ENCODE measurements at places on chromosomes 5 and 9.

DNA sequence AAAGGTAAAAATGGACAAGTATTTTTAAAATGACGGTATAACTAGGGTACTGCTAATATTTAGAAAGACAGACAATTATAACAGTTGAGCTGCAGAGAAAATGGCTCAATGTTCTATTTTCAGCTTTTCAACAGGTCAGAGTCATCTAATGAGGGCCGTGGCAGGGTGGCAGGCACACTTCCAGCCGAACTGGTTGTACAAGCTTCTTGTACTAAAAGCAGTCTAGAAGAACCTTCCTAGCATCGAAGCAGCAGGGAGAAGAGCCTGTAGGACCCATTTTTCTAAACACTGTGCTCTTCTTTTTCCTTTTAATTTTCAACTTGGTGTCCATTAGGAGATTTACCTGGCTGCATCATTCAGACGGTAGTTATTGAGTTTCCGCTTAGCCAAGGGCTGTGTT is 85.6 kb downstream of the SLC28A3 start:
- DNase-seq: no peak

DNA sequence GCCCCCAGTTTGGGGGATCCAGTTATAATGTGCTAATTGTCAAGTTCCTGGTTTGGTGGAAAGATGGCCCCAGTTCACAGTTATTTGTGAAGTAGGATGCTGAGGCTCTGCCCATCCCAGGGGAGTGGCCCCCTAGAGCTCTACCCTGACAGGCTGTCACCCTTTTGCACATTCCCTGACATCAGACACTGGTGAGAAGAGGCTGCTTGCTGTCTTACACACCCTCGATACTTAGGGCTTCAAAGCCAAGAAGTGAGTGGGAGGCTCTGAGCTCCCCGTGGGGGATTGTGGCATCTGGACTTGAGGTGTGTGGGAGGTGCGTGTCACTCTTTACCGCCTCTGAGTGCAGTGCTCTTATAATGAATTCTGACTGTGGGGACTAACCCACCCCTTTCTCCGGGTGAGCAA is 168.5 kb downstream of the DOCK2 start:
- DNase-seq: no peak

DNA sequence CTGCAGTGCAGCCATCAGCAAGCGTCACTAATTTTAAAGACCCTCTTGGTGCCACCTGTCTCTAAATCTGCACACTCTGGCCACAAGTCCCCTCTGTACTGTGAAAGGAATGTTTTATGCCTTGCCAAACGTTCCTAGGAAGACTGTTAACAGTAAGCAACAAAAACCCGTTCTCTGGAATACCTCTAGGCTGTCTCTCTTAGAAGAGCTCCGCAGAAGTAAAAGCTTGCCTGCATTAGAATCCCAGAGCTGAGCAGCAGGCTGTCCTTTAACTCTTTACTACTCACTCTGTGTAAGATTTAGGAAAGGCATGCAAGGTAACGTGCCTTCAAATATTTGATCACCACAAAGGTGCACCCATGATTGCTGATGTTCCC is 53.9 kb upstream of the C9orf72 start:
- no peak for DNase-seq

DNA sequence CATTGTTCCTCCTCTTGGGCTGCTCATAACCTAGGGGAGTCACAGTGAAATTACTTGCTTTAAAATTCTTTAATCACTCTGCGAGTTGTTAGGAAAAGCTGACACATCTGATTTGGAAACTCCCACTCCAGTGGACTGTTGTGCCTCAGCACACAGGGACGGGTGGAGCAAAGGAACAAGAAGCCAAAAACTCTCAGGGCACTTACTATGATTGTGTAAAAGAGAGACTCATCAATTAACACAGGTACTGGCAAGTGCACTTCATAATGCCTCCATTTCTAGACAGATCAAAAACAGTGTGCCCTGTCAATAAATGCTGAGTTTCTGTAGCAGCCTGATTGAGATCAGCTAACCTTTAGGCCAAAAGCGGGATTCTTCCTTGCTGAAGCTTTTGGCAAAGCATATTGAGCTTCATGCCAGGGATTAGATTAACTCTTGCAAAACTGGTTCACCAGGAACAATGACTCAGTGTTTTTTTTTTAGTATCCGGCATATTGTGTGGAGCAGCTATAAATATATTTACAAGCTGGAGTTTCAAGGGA is 55.9 kb downstream of the TMC1 start:
- DNase-seq: no peak

DNA sequence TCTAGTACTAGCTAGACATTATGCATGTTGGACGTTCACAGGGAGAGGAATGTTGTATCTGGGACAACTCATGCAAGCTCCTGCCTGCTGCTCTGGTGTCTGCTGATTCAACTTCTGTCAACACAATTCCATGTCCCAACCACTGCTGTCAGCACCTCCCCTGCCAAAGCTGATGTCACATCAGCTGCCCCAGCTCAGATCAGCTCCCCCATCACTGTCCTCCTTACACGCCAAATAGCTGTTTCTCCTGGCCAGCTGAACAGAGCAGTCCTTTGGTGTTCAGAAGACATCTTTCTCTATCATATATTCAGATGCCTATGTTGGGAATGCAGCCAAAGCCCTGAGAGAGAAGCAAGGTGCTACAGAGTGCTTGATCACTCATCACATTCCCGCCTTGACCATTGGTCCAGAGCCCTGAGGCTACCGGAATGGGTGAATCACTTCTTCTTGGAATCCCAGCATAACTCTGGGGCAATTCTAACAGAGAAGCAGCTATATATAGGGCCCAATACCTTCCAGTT is 223.3 kb downstream of the SEC61B start:
- no peak for DNase-seq

DNA sequence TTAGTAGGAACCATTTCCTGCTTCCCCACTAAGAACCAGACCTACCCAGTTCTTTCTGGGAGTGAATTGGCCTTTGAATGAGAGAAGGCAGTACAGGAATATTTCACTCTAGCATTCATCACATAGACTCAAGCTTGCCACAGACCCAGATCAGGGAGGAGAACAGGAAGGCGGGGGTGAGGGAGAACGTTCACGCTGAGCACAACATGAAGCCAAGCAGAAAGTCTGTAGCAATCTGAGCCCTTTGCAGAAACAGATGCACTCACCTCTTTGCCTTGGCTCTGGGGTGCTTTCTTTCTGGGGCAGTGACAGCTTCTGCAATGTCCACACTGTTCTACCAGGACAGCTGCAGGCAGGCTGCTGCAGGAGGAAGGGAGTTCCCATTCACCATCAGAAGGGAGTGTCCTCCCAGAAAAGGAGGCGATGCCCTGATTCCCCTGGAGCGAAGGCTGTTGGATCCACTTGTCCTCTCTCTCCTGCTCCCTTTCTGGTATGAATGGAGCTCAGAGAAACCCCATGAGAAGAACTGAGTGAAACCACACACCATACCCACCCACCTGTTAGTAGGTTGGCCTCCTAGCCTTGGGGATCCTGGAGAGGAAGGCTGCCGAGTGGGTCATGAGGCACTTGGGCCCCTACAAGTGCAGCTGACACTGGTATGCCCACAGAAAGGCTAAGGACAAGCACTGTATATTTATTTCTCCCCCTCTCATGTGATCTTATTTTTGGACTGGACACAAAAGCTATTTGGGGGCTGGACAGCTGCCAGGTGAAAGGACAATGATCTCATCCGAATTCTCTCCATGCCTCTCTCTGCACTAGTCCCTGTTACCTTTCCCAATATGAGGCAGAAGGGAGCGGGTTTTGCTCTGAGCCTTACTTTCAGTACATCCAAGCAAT is 11.7 kb upstream of the FGF1 start:
- DNase-seq: no peak

DNA sequence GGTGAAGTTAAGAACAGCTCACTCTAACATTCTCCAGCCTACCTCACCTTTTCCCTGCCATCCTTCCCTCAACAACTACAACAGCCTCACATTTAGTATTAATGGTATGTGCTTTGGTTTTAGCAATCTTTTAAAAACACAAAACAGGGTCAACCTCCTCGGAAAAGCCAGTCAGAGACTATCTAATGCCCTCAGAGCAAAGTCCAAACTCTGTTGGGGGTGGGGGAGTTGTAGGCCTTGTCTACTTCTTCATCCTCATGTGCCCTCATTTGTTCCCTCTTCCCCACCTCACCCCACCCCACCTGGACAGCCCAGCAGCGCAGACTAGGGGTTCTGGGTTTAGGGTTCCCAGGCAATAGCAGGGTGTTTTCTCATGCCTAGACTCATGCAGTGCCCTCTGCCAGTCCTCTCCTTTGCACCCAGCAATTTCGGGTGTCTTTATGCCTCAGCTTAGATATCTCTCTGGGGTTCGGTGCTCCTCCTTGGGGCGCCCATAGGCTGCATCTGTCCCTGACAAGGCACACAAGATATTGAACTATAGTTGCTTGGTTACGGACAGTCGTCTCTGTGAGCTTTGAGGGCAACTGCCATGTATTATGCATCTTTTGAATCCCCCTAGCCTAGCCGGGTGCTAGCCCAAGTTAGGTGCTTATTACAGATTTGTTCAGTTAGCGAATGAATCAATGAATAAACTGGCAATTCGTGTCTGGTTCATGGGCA is 762 bp upstream of the TCOF1 start:
- DNase-seq: no peak

Data from activated naive CD4-positive, alpha-beta T cell (primary cell).